Globus pallidus (tissue), 1 donor: ENCODE measurements at places on chromosomes 13 and 19.

DNA sequence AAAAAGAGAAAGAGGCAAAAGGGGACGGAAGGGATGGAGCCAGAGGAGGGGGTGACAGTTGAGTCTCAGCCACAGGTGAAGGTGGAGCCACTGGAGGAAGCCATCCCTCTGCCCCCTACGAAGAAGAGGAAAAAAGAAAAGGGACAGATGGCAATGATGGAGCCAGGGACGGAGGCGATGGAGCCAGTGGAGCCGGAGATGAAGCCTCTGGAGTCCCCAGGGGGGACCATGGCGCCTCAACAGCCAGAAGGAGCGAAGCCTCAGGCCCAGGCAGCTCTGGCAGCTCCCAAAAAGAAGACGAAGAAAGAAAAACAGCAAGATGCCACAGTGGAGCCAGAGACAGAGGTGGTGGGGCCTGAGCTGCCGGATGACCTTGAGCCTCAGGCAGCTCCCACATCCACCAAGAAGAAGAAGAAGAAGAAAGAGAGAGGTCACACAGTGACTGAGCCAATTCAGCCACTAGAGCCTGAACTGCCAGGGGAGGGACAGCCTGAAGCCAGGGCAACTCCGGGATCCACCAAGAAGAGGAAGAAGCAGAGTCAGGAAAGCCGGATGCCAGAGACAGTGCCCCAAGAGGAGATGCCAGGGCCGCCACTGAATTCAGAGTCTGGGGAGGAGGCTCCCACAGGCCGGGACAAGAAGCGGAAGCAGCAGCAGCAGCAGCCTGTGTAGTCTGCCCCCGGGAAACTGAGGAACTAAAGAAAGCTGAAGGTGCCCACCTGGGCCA, 2.5 kb downstream of the POLR1G start:
- DNase-seq, result no peak

DNA sequence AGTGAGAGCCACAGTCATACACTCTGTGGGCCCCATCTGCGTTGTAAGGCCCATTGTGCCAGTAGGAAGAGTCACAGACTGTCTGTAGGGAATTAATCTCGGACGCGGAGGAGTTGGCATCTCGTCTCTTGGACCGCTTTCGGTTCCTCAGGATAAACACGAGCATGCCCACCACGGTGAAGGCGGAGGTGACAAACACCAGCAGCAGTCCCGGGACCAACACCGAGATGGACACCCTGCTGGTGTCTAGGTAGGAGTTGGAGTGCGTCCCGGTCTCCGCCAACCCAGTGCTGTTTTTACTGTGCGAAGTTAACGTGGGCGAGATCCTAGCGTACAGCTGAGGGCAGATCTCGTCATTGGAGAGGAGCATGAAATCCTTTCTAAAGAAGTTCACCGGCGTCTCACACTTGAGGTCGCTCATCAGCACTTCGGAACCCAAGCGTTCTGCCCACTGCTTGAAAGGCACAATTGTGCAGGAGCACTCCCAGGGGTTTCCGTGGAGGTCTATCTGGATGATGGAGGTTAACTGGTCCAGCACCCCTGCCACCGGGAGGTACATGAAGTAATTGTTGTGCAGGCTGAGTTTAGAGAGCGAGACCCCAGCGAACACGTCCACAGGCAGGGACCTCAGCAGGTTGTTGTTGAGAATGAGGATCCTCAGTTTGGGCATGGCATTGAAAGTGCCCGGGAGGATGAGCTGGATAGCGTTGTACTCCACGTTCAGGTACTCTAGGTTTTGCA, 2.7 kb downstream of the SLITRK1 start:
- peak; percentile 76 for DNase-seq

GRCh38 chr13:105871768-105872167, 663.7 kb downstream of the EFNB2 start:
- no peak for DNase-seq

GRCh38 chr13:110759710-110760109, 46.2 kb downstream of the ING1 start:
- DNase-seq, result no peak

- no peak for DNase-seq
Measured at GRCh38 chr13:61192826-61193225, 222.8 kb downstream of the PCDH20 start.
